ENCODE measurements at places on chromosomes 11 and 22.

GRCh38 chr11:60988658-60989057 lies 17.2 kb downstream of the CD6 start:
- DNase-seq, result no peak

DNA sequence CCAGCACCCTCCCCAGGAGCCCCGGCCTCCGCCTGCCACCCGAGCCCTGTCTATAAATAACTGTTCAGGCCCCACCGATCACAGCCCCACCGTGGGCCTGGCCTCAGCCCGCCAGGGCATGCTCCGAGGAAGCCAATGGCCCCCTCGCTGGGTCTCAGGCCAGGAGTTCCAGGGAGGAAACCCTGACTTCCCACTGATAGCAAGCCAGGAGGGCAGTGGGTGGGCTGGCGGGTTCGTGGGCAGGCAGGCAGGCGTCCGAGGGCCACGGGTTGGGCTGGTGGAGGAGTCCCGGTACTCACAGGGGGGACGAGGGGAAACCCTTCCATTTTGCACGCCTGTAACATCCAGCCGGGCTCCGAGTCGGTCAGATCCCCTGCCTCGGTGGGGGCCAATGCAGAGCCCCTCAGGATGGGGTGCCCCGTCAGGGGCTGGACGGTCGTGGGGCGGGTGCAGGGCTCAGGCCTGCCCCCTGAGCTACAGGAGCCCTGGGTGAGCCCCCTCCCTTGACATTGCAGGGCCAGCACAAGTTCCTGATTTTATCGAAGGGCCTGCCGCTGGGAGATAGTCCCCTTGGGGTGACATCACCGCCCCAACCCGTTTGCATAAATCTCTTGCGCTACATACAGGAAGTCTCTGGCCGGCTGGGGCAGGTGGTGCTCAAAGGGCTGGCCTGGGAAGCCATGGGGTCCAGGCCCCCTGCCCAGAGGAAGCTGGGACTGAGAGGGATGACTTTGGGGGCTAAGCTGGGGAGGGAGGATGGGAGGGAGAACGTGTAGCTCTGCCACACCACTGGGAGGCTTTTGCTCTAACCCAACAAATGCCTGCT lies at the start of gene SPI1:
Gene SPI1 (minus strand): TSS at position 538 of the 826 bp plus-strand sequence. CDS start 194 bp downstream, at position 344.
- no peak for DNase-seq

- no peak for DNase-seq
Observed at GRCh38 chr11:10322401-10322800, 17.5 kb downstream of the ADM start.

DNA sequence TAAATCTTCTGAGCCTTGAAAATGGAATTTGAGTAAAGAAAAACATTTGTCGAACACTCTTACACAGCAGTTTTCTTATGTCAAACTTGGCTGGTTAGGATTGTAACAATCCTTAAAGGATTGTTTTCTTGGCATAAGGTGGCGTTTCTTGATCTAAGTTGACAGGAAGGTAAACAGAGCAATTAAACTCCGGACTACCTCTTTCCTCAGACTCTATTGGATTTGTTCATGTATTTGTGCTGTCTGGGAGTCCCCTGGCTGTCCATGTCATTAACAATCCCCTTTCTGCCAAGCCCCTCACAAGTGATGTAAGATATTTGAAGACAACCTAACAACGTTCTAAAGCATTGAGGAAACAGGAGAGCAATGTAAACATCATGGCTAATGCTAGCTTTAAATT lies 222.5 kb upstream of the SNX19 start:
- DNase-seq, result no peak

- no peak for DNase-seq
Observed at GRCh38 chr11:111097191-111097590, 148.3 kb upstream of the POU2AF2 start.

GRCh38 chr11:26930518-26931247 lies 63.2 kb upstream of the FIBIN start:
- no peak for DNase-seq

- DNase-seq, result no peak
Observed at GRCh38 chr22:48444320-48445112, 1383.2 kb downstream of the BRD1 start.

- DNase-seq, result no peak
Observed at GRCh38 chr11:1310772-1311468, 1.5 kb upstream of the TOLLIP start.

GRCh38 chr11:119729951-119730613 lies 1.1 kb upstream of the NECTIN1 start:
- DNase-seq, result no peak

- DNase-seq, result no peak
Observed at GRCh38 chr11:1553808-1554594, 18.1 kb downstream of the DUSP8 start.

DNA sequence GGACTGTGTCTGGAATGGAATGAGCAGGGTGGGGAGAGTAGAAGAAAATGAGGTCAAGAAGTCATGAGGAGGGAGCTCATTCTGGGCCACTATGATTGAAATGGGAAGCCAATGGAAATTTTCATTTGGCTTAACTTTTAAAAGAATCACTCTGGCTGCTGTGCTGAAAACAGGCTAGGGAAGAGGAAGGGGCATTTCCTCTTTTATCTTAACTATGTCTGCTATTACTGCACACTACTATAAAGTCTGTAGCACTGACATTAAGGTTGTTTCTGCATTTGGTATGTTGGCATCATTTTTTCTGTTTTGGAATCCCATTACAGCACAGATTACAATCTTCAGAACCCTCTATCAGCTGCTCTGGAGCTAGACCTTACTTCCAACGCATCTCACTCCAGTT lies 8.2 kb downstream of the PATL1 start:
- DNase-seq, result no peak

DNA sequence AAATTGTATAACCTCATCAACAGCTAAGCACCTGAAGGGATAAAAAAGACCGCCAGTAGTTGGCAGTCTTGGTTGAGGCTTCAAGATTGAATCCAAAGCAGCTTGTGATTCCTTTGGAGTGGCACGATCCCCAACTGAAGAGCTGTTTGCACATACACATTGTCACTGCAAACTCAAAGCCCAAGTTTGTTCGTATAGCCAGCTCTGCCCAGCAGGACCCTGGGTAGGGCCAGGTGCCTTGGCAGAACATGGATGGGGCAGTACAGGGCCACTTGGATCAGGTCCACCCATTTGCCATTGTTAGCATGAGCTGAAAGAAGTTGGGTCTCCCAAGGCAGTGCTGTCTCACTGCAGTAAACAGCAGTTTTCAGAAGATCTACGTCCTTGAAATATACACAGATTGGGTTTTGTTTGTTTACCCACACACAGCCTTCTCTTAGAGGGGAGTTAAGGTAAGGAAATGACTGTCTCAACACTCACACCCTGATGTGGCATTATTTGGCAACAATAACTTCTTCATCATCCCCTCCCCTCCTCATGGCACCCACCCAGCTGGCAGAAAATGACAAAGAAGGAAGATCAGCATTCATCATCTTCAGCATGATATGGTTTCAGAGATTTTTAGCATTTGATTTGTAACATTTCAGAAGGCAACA lies 132.9 kb downstream of the COMMD9 start:
- DNase-seq, result no peak

GRCh38 chr11:107011977-107012376 lies 6.3 kb downstream of the GUCY1A2 start:
- DNase-seq, result no peak
